CD4-positive, alpha-beta T cell treated with Interleukin-17A for 1 hour (primary cell): ENCODE measurements at places on chromosomes 3 and 15.

- no peak for DNase-seq
Measured at GRCh38 chr3:10090179-10090578, 17.9 kb downstream of the FANCD2OS start.

DNA sequence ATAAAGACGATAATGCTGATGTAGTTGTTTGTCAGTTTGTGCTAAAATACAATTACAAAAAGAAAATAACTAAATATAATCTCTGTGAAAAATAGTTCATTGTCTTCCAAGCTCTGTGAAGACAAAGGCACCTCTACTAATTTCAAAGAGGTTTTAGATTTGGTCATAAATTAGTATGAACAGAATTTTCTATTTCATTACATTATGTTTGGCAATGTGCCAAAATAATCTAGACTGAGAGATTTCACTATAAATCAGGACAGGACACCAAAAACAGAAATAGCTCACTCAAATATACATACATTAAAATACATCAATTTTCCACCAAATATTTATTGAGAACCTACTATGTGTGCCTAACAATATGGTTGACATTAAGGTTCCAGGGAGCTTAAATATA lies 264.9 kb upstream of the CCDC54 start:
- no peak for DNase-seq

DNA sequence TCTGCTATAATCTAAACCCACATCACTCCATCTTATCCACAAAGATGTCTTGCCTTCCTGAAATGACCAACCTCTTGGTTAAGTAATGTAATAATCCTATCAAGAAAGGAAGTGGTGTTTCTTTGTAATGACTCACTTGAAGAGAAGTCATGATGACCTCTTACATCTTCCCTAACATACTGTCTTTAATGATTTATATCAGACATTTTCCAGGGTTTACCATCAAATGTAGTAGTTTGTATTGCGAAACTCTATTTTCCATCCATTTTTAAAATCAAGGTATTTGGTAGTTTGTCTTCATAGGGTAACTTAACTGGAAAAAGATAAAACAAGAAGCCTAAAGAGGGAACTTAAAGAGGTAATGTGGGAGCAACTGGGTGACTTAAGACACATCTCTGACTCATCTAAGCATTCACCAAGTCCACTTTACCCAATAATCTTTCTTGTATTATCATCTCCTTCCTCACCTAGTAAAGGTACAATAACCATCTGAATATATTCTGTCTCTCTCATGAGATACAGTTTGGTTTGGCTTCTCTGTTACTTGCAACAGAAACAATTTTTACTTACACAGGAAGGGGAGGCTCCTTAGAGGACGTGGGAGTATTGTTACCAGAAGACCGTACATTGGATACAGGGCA lies 5.7 kb upstream of the MAPK6 start:
- no peak for DNase-seq

GRCh38 chr3:31384117-31384516 lies 148.6 kb upstream of the STT3B start:
- no peak for DNase-seq

GRCh38 chr3:55816794-55817576 lies 329.9 kb upstream of the WNT5A start:
- DNase-seq = no peak

DNA sequence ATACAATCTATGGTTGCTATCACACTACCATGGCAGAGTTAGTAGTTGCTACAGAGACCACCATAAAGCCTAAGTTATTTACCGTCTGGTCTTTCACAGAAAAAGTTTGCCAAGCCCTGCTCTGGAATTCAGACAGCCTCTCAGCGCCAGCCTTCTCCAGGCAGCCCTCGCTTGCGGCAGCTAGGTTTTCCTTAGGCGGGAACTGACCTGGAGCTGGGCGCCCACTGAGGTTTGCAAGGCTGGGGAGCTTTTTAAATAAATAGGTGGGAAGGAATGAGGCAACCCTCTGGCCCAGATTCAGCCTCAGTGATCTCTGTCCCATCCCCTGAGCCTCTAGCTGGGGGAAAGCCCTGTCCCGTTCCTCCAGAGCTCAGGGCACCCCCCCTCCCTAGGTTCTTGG lies 1.2 kb downstream of the CTSH start:
- DNase-seq = no peak

DNA sequence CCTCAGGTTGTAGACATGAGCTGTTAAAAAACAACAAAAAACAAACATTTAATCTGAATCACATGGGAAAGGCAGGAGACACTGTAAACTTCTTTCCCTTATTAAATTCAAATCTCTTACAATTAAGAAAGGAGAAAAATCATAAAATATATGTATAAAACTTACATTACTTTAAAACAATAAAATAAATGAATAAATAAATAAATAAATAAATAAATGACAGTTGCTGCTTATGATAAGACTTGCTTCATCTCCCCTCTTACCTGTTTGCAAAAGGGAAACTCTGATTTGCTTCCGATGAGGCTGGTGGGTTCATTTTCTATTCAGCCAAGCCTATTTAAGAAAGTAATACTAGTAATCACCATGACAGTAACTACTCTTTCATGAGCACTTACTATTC lies 353.4 kb upstream of the TBL1XR1 start:
- no peak for DNase-seq

DNA sequence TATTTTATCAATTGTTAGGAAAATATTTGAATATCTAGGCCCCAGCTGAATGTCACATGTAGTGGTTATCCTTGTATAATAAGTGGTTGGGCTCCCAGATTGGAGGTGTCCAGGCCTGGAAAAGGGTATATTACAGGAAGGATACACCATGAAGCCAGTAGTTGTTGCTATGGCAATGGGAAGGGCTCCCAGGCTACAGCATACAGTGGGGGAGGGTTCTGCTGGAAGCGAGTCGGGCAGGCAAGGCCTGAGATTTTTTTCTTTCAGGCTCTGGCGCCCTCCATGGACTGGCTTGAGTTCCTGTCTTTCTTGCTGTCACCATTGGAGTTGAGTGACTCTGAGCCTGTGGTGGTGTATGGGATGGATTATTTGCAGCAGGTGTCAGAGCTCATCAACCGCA lies 8.9 kb downstream of the ECE2 start:
- peak; percentile 35 for DNase-seq

DNA sequence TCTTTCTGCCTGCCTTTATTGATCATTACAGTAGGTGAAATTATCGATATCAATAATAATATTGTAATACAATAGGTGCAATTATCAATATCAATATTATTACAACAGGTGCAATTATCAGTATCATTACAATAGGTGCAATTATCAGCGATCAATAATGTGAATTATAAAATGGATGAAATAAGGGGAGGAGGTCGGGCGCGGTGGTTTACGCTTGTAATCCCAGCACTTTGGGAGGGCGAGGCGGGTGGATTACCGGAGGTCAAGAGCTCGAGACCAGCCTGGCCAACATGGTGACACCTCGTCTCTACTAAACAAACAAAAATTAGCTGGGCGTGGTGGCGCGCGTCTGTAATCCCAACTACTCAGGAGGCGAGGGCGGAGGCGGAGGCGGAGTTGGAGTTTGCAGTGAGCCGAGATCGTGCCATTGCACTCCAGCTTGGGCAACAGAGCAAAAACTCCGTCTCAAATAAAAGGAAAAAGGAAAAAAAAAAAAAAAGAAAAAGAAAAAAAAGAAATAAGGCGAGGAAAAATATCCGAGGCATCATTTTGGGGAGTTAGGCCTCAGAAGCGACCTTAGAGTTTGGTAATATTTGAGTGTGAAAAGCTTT lies 611 bp upstream of the BNIP2 start:
- DNase-seq = peak; percentile 79

- no peak for DNase-seq
Measured at GRCh38 chr3:70981231-70981880, 602.2 kb downstream of the FOXP1 start.

DNA sequence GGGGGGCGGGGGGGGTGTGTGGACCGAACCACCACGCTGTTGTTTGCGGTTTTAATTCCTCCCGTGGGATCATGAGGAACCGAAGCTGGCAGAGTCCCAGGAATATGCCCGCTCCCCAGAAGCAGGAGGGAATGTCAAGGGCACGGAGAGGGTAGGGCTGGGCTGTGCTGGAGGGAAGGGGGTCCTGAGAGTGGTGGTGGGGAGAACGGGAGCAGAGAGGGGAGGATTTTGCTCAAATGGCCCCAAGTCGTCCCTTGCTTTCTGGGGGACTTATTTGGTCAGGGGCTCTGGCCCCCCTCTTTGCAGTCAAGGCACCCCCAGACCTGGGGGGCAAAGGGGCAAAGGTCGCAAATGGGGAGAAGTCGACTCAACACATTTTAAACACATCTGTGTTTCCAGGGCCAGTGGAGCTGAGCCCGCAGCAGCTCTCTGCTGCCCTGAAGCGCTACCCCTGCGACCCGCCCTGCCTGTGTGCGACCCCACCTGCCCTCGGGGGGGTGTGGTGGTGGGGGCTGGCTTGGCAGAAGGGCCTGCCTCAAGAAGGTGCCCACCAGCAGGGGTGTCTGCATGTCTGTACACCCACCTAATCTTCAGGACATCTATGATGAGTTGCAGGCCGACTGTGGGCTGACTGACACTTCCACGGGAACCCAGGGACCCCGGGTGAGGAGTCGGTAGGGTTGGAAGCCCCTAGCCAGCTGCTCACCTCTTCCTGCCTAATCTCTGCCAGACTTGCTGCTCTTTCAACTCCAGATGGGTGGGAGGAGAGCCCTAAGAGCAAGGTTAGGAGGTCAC lies 602 bp upstream of the ATP2B2 start:
- no peak for DNase-seq

DNA sequence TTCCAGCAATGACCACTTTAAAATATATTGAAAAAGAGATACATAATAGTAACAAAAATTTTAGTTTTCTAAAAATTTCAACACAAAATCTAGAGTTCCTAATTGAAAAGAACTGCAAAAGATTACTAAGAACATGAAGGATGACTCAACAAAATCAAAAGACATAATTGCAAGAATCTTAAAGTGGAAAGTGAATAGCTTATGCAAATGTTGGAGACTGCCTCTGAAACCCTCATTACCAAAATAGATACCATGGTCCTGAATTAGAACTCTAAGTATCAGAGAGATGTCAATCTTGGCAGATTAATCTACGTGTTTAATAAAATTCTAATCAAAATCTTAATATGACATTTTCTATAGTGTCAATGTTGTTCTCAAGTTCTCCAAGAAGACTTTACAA lies 60.7 kb upstream of the SGO1 start:
- DNase-seq = no peak

- no peak for DNase-seq
Measured at GRCh38 chr3:183794452-183794851, 30.9 kb downstream of the MAP6D1 start.

DNA sequence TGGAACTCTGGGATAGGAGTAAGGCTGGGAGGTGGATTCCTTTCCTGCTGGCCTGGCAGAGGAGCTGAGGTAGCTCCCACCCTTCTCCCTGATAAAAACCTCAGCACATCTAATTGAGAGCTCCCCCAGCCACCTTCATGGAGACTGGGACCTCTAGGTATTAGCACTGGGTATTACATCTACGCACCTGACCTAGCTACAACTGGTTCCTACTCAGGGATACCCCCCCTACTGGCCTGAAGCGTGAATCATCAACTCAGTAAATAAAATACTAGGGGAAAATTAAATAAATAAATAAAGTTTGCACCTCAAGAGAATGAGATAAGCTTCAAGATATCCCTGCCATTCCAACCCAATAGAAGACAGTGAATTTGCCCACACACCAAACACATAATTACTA lies 140.4 kb downstream of the NEK10 start:
- DNase-seq = no peak

GRCh38 chr3:119717520-119717919 lies 14.7 kb downstream of the CFAP91 start:
- DNase-seq = no peak

DNA sequence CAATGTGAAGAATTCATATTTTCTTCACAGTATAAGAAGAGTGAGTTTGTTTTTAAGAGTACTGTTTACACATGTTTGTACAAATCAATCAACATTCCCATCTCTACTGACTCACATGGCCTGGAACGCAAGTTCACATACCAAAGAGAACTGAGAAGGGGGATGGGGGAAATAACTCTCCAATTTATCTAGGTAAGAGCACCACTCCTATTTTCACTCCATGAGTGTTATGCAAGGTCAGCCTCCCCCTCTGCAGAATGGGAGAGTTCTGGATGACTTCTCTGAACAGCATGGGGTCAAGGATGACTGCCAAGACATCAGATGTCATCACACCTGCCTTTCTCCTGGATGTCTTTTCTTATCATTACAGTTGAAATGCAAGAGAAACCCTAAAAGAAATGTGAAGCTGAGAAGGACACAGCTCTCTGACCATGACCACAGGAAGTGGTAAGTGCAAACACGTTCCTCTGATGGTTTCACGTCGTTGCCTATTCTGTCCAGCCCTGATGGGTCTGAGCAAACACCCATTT lies 95.2 kb downstream of the SEMA6D start:
- no peak for DNase-seq

DNA sequence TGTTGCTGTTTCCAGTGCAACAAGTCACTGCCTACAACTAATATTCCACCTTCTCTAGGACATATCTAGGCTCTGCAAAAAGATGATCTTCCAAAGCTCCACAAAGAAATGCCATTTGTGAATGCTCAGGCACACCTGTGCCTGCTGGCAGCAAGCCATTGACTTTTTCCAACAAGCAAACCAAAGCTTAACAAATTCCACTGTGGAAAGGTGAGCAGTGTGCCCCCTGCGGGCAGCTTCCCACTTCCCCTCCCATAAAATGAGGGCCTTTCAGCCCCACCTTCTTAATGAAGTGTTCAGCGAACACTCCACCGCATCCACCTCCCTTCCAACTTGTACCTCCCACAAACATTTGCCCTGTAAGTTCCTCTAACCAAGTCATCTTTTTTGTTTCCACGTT lies 157.5 kb upstream of the SLC24A5 start:
- no peak for DNase-seq

- no peak for DNase-seq
Measured at GRCh38 chr3:8599146-8599545, 45.5 kb downstream of the SSUH2 start.

GRCh38 chr15:57421551-57421950 lies 45.2 kb downstream of the CGNL1 start:
- no peak for DNase-seq

GRCh38 chr3:44359146-44359751 lies 20.7 kb downstream of the TCAIM start:
- DNase-seq = no peak

DNA sequence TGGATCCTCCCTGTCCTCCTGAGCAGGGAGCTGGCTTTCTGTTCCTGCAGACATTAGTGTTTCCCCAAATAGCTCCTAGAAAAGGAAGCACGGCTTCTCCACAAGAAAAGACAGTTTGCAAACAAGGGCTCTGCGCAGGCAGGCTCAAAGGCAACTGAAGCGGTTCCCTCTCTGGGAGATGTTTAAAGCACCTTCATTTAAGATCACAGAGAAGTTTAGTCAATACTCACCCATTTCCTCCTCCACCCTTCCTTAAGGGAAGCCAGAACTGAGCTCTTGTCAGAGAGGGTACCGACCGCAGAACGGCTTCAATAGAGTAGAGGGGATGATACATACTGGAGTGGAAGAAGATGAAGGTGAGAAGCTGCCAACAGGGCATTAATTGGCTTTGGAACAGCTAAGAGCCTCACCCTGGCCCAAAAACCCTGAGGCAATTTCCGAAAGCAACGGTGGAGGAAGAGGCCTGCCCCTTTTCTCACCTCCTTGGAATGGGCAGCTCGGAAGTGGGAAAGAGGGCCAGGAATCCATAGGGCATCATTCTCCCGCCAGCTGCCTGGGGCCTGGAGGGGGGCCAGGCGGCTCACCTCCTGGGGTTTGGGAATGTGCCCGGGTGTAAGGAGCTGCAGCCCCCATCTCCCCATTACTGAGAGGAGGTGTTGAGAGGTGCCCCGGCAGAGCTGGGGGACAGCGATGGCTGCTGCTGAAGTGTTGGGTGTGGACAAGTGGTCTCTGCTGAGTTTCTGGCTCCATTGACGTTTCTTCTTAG lies 4.8 kb upstream of the EPHB3 start:
- DNase-seq = peak; percentile 50

GRCh38 chr3:195609229-195609628 lies 25.5 kb upstream of the APOD start:
- peak; percentile 69 for DNase-seq
